ENCODE measurements at places on chromosomes 13 and 19. TPM values are rescaled to one million over a fixed set of nuclear protein-coding genes. Genes with fewer than 3 reads are reported as not detected.

PLVAP gene
- not detected for polyA plus RNA-seq

FCER2 gene
- not detected for polyA plus RNA-seq

GRCh38 chr19:16548956-16549355, 6.7 kb upstream of the CHERP start:
- no peak for DNase-seq

DNA sequence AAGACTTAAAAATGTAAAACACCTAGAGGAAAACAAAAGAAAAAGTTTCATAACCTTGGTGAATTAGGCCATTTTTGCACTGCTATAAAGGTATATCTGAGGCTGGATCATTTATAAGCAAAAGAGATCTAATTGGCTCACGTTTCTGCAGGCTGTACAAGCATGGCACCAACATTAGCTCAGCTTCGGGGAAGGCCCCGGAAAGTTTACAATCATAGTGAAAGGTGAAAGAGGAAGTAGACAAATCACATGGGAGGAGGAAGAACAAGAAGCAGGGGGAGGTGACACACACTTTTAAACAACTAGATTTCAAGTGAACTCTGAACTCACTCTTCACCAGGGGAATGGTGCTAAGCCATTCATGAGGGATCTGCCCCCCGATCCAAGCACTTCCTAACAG, 1358.5 kb upstream of the PCDH9 start:
- DNase-seq = no peak

ZNF85 gene
- 3.1 TPM for polyA plus RNA-seq
